Germinal center (tissue), 1 donor: ENCODE measurements at places on chromosomes 5 and 9.

GRCh38 chr9:86902586-86902985 is 44.7 kb downstream of the GAS1 start:
- no peak for DNase-seq

- no peak for DNase-seq
Measured at GRCh38 chr5:116532762-116533525, 41.7 kb downstream of the SEMA6A start.

DNA sequence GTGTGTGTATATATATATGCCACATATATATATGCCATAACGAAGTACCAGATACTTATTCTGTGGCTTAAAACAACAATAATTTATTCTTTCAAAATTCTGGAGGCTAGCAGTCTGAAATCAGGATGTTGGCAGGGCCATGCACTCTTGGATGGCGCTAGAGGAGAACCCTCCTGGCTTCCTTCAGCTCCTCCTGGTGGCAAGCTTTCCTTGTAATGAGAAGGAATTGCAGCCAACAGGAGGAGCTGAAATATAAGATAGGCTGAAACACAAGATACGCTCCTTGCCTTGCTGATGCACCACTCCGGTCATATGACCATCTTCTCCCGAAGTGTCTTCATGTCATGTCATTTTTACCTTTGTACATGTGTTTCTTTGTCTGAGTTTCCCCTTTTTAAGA is 368.1 kb upstream of the CTNND2 start:
- DNase-seq = no peak

- DNase-seq = no peak
Measured at GRCh38 chr5:103693517-103693916, 130.9 kb upstream of the NUDT12 start.

GRCh38 chr5:54835647-54836046 is 149.7 kb downstream of the ESM1 start:
- DNase-seq = no peak

DNA sequence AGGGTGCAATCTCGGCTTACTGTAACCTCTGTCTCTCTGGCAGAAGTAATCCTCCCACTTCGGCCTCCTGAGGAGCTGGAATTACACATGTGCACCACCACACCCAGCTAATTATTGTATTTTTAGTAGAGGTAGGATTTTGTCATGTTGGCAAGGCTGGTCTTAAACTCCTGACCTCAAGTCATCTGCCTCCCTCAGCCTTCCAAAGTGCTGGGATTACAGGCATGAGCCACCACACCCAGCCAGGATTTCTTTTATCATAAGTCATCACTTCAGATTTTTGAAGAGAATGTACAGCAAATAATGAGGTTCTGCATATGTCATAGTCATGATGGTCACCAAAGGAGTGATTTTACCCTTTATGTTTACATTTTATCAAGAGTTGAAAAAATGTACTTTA is 108.1 kb downstream of the GCNT1 start:
- DNase-seq = no peak

- DNase-seq = no peak
Measured at GRCh38 chr9:92704528-92704927, 34.6 kb upstream of the IPPK start.

GRCh38 chr5:98433673-98434072 is 339.8 kb upstream of the RGMB start:
- DNase-seq = no peak

GRCh38 chr9:135040892-135041291 is 46.6 kb upstream of the OLFM1 start:
- DNase-seq = no peak

- DNase-seq = no peak
Measured at GRCh38 chr9:111458139-111459009, 25.8 kb downstream of the ECPAS start.

GRCh38 chr9:92976431-92976830 is 29.1 kb downstream of the FGD3 start:
- DNase-seq = no peak

GRCh38 chr9:134564431-134565170 is 77.0 kb upstream of the COL5A1 start:
- no peak for DNase-seq

- no peak for DNase-seq
Measured at GRCh38 chr5:17398431-17398830, 99.6 kb upstream of the TAF11L2 start.
